ENCODE measurements at places on chromosomes 1 and 21. TPM values are rescaled to one million over a fixed set of nuclear protein-coding genes. Genes with fewer than 3 reads are reported as not detected.

SH2D2A gene
- total RNA-seq, result 0.97 TPM

RC3H1 gene
- total RNA-seq, result 20.8 TPM

CCDC181 gene
- total RNA-seq, result 0.91 TPM

TAL1 gene
- total RNA-seq, result 20.5 TPM

PRDM16 gene
- 2.7 TPM for total RNA-seq

IL20 gene
- total RNA-seq, result not detected

FAM72B gene
- total RNA-seq, result 4.0 TPM

PTPRC gene
- total RNA-seq, result 0.15 TPM

BTF3L4 gene
- 102 TPM for total RNA-seq

LEFTY1 gene
- under 0.01 TPM for total RNA-seq

PTAFR gene
- total RNA-seq, result under 0.01 TPM

RGS8 gene
- not detected for total RNA-seq

SELP gene
- 0.32 TPM for total RNA-seq

Measured in epithelial cell of umbilical artery (primary cell).